A549 treated with CpdA at 1 μM for 4 hours (cell line): ENCODE measurements at places on chromosomes 11 and 22. TPM values are rescaled to one million over a fixed set of nuclear protein-coding genes. Genes with fewer than 3 reads are reported as not detected.

The FGF19 gene
- 0.03 to 0.17 TPM (median 0.08 TPM) in 4 of 5 replicates, not detected in the other for total RNA-seq

The KCNQ1OT1 gene
- 0.03 to 0.07 TPM (median 0.05 TPM) in 5 replicates for total RNA-seq

The TUBGCP6 gene
- total RNA-seq = 7.2 to 13.0 TPM (median 9.8 TPM) in 5 replicates

The APLNR gene
- total RNA-seq = 0.03 to 0.12 TPM (median 0.08 TPM) in 4 of 5 replicates, not detected in the other

The NPAS4 gene
- total RNA-seq = not detected in 5 replicates

The OMP gene
- total RNA-seq = not detected in 5 replicates

The CABP4 gene
- total RNA-seq = not detected in 5 replicates
